Right hindlimb (tissue), 1 donor: ENCODE measurements at places on chromosomes 7 and 10.

DNA sequence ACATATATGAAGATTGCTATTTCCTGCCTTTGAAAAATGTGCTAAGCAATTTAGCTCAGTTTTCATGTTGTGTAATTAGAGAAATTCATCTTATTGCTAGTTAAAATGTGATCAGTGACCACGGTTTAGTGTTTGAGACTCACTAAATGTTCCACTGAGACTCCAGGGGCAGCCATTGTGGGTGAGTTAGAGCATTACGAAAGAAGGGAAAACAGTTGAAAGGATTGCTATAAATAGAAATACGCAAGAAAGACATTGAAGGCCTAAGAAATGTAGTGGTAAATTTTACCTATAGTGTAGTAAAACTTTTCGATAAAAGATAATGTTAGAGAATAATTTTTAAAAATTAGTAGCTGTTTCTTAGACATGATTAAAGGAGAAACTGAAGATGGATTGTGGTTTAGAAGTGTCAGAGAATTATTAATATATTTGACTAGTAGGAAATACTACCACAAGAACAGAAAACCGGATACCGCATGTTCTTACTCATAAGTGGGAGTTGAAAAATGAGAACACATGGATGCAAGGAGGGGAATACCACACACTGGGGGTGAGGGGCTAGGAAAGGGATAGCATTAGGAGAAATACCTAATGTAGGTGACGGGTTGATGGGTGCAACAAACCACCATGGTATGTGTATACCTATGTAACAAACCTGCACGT lies 394.5 kb downstream of the SEMA3D start:
- no peak for DNase-seq

GRCh38 chr10:22649994-22650393 lies 64.4 kb downstream of the PIP4K2A start:
- DNase-seq: no peak

GRCh38 chr7:41404375-41405074 lies 298.4 kb downstream of the INHBA start:
- DNase-seq: no peak

DNA sequence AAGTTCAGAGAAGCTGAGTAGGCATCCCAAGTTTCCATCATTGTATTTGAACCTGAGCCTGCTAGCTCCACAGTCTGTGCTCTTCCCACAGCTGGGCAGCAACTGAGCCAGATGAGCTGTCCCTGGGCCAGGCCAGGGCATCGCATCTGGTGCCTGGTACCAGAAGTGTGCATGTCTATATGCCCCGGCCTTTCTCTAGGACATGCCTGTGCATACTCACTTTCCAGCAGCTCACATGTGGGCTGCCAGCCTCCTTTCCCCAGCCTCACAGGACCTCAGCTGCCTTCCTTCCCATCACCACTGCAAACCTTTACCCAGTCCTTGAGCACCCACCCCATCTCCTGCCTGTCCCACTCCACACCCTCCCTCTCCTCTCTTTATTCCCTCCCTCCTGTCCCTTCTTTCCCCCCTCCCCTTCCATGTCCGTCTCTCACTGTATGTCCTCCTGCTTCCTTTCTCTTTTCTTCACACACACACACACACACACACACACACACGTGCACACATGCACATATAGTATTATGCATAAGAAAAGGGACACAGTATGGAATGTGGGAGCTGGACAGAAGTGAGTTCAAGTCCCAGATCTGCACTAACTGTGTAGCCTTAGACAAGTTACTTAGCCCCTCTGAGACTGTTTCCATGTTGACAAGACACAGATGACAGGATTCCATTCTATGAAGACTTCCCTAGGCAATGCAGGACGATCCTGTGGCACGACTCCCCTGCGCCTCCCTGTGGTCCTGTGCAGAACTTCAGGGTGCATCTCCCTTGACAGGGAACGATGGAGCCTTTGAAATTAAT lies 10.9 kb downstream of the CDHR1 start:
- peak; percentile 31 for DNase-seq

GRCh38 chr7:99385564-99385963 lies 11.0 kb downstream of the ARPC1B start:
- DNase-seq: no peak

DNA sequence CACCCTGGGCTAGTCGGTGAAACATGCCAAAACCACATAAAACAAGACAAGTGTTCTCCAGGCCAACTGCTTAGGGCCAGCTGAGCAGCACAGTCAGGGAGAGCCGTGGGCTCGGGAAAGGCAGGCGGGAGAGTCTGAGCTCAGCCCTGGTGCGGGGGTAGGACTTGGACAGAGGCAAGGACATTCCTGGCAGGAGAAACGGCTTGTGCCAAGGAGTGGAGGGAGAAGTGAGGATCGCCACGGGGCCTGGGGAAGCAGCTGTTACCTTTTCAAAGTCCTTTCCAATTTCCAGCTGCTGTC lies 4.2 kb downstream of the ELN start:
- peak; percentile 81 for DNase-seq

- DNase-seq: no peak
These were observed 70.4 kb downstream of the COA1 start for GRCh38 chr7:43658718-43659548.

DNA sequence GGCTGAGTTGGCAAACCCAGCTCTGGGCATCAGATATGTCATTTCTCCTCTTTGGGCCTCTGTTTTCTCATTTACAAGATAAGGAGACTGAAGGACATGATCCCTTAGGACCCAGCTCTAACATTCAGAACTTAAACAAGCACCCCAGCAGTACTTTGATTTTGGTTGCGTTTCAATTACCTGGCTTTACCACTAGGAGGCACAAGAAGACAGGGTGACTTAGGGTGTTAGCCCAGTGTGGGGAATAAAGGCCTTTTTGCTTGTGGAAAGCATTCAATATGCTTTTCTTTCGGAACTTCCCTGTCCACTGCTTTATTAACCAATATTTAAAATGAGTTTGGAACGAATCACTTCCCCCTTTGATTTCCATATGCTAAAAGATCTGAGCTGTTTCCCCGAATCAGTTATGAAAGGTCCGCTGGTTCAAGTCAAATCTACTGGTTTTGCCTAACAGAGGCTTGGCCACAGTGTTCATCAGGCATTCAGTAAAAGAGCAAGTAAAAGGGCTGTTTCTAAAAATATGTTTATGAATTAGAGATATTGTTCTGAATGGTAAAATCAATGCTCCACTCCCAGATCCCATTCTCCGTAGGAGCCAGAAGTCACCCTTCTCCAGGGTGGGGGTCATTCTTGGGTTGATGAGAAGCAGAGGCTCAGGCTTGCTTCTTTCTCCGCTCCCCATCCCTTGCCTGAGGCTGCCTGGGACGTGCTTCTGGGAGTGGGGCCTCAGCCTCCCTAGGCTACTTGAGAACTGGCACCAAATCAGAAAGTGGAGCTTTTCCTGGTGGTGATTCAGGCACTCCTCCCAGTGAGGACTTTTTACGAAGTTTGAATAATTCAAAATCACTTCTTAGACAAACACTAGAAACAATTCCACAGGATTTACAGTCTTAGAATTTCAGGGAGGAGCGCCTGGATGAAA lies 105.5 kb downstream of the MYOF start:
- peak; percentile 75 for DNase-seq
